ENCODE measurements at places on chromosomes 2 and 18. TPM values are rescaled to one million over a fixed set of nuclear protein-coding genes. Genes with fewer than 3 reads are reported as not detected.

The ST6GAL2 gene
- not detected for polyA plus RNA-seq

The ZNF396 gene
- polyA plus RNA-seq: 0.80 TPM

- no peaks in the 10 kb centered on the region for H3K4me1 ChIP-seq
- H3K4me3 ChIP-seq: no peak overlapping the region
- H3K27ac ChIP-seq: no peak overlapping the region
- DNase-seq: no peak
These were observed 12.5 kb upstream of the LBH start for GRCh38 chr2:30218814-30219213.

GRCh38 chr2:24021122-24021998 is 11.5 kb downstream of the MFSD2B start:
- no peak overlapping the region for H3K4me3 ChIP-seq
- peaks cover 6% of the 10 kb centered on the region for H3K36me3 ChIP-seq
- H3K27ac ChIP-seq: no peak overlapping the region

The CCT7 gene
- 233 TPM for polyA plus RNA-seq
